Left renal cortex interstitium (tissue), 4 donors: ENCODE measurements at places on chromosomes 16 and 17.

DNA sequence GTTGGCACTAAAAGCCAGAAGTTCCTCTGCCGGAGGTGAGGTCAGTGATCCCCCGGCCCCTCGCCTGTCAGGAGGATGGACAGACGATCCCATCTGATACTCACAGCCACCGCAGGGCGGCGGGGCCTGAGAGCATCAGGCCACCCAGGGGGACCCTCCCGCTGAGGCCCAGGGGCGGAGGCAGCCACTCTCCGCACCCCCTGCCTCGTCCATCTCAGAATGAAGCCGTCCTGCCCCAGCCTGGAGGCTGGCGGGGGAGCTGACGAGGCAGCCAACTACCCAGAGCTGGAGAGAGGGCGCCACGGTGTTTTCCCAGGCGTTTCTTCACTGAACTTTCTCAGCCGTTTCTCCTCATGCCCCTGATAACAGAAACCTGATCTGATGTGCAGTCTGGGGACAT is 22.6 kb downstream of the TPSD1 start:
- no peak for DNase-seq

DNA sequence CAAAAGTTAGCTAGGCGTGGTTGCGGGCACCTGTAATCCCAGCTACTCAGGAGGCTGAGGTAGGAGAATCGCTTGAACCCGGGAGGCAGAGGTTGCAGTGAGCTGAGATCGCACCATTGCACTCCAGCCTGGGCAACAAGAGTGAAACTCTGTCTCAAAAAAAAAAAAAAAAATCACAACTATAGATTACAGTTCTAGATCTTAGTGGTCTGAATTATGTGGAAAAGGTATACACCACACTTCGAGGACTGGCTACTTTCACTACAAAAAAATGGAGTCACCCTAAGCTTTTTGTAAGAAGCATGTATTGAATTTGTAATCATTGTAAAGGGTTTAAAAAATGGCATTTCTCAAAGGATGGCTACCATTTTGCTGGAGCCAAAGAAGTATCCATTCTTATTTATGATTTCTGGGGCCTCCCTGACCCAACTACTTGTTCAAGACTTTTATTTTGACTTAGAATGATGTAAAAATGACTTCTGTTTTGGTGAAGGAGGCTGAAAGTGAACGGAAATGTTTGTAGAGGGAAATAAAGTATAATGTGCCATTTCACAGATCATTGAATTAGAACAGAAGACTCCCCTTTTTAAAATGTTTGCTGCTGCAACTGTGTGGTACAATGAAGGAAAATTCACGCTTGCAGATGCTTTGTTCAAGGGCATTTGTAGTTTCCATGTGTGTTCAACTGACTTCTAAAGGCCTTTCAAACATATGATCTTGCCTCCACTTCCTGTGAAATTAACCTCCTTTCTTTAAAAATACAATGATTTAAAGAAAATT is 37.1 kb upstream of the NOL11 start:
- DNase-seq: no peak

DNA sequence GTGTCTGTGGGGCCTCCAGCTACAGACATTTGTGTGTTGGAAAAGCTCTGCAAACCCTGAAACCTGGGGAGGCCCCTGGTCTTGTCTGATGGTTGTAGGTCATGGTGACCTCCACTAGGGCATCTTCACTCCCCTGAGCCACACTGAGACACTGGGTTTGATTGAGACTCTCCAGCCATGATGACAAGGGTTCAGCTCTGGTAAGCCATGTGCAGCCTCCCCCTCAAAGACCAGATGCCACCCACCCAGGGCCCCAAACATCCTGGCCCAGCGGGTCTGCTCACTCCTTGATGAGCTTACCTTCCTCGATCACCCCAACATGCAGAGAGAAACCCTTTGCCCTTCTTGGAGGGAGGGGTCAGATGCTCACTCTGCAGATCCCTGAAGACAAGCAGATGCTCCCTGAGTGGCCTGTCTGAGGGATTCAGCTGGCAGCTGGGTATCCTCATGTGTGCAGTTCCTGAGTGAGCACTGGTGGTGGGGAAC is 101.6 kb downstream of the METRNL start:
- no peak for DNase-seq

DNA sequence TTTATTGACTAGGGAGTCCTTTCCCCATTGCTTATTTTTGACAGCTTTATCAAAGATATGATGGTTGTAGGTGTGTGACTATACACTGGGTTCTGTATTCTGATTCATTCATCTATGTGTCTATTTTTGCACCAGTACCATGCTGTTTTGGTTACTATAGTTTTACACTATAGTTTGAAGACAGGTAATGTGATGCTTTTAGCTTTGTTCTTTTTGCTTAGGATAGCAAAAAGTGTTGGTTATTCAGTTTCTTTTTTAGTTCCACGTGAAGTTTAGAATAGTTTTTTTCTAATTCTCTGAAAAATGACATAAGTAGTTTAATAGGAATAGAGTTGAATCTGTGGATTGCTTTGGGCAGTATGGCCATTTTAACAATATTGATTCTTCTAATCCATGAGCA is 50.1 kb downstream of the NACA2 start:
- no peak for DNase-seq

DNA sequence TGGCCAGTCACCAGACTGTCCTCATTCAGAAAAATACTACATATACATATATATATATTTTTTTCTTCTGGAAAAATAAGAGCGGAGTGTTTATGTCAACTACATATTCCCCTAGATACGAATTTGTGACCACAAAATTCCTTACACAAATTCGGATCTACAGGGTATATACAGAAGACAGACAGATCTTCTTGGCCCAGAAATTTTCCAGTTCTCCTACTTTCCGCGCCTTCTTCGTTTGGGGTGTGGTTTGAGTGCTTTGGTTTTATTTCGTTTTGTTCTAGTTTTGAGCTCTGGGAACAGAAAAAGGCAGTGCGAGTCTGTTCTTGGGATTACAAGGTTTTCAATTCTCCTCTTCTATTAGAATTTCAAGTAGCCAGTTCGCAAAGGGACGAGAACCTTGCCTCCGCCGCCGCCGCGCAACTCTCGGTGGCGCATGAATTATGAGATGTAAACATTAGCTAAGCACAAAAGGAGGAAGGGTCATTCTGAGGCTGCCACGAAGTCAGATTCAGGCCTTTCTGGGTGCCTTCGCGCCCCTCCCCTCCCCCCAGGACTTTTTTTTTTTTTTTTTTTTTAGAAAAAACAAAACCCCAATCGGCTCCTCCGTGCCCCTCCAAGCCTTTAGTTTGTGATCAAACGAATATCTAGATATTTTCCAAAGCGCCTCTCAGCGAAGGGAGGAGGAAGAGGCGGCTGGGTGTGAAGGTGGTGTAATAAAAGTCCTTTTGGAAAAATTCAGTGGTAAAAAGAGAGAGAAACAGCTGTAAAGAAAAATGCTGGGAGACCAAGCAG is 1.8 kb upstream of the HOXB4 start:
- no peak for DNase-seq

DNA sequence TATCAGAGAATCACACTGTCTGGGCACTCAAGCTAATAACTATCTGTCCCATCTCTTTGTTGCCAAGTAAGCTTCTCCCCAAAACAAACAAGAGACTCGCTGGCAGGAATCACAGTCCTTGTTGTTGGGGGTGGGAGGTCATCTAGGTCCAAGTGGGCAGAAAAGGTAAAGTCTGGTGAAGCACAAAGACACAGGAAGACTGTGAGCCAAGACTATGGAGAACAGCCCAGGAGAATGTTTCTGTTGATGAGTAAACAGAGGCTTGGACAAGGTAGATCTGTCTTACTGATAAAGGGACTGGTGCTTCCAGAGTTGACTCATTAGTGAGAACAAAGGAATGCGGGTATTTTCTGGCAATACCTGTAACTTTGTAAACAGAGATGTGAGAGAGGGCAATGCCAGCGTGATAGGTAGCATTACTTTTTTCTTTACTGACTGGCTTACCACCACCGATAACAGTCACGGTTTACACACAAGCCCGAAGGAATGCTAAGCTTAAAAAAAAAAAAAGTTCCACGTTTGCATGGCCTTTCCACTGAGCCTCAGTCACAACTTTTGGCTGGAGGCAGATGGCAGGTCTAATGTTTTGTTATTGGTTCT is 11.5 kb upstream of the MMD start:
- DNase-seq: no peak

DNA sequence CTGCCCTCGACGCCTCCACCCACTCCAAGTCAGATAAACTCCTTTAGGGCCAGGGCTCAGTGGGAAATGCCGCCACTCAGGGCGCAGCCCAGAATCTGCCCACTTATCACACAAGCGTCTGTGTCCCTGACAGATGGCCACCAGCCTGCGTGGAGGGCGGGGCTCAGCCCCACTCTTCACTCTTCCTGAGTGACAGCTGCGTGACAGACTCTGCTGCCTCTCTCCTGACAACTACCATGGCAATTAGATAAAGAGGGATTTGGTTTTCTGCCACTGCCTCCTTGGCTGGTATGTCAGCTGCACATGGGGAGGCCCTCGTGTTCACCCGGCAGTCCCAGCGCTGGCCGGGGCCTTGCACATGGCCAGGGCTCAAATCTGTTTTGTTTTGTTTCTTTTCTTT is 96.2 kb downstream of the RTN4RL1 start:
- DNase-seq: no peak

DNA sequence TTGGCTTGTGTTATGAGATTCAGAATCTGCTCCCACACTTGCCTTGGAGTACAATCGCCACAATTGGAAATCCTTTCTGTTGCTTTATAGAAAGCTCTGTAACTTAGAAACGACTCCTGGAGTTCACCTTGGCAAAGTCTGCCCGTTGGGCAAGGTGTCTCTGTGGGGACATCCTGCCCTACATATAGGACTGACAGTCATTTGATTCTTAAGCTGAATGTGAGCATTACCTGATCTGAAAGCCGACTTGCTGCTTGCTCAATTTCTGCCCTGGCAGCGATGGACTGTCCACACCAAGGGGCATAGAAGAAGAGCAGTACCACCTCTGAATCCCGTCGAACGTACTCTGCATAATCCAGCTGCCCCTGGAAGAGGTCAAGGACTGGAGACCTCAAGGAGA is 6.9 kb downstream of the TXNDC11 start:
- DNase-seq: no peak

- DNase-seq: no peak
Measured at GRCh38 chr16:30551781-30552180, 6.4 kb downstream of the ZNF764 start.

GRCh38 chr16:49128740-49129139 is 152.9 kb downstream of the CBLN1 start:
- DNase-seq: no peak

DNA sequence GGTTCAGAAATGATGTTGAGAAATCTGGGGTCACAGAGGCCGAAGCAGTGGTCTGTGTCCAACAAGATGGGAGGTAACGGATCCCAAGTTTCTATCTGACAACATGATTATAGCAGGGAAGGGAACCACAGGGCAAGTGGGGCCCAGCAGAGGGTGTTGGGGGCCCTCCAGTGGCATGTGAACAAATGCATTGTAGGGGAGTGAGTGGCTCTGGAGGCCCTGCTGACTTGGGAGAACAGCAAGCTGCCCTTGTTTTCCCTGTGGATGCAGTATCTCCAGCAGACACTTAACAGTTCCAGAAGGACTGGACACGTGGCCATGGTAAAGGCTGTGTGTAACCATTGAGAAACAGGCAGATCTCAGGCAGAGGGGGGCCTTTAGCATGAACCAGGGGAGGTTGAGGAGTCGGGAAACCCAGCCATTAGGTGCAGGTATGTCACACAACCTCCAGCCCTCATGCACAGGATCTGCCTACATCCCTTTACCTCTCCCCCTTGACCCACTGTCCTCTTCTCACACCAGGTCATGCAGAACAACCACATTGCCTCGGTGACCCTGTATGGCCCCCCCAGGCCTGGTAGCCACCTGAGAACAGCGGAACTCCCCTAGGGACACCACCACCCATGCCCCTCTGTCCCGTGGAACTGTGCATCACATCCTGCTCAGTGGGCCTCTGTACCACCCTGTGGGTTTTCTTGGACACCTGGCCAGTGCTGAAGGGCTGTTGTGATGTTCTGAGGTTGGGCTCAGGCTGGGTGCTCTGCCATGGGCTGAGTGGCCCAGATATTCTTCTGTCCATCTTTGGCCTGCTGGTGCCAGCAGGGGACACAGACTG is 4.1 kb downstream of the B3GNT9 start:
- no peak for DNase-seq

GRCh38 chr17:80948976-80949450 is 42.6 kb upstream of the CHMP6 start:
- no peak for DNase-seq

DNA sequence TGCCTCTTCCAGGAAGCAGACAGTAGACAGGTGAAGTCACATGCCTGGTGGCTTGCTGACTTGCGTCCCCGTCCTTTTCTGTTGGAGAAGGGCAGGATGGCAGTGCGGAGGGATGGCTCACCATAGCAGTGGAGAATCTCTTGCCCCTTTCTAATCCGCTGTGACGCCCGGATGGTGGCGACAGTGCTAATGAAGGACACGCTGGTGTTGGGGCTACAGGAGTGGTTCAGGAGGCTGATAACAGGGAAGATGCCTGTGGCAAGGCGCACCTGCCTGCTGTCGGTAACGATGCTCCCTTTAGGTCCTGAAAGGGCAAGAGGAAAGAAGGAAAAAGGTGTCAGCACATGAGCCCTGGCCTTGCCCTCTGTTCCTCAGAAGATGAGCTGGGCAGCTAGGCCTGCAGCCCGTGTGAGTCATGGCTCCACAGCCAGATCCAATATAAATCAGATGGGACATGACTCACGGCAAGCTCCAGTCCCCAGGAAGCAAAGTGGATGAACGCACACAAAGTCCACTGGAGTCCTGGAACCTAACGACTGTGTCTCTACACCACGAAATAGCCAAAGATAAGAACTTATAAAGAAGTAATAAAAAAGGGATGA is 25.5 kb downstream of the SERPINF1 start:
- DNase-seq: no peak

- DNase-seq: no peak
Measured at GRCh38 chr17:65356536-65356935, 204.9 kb downstream of the AXIN2 start.

GRCh38 chr16:58497935-58498334 is 2.0 kb upstream of the NDRG4 start:
- no peak for DNase-seq

GRCh38 chr16:3816326-3816725 is 64.2 kb downstream of the CREBBP start:
- DNase-seq: no peak

DNA sequence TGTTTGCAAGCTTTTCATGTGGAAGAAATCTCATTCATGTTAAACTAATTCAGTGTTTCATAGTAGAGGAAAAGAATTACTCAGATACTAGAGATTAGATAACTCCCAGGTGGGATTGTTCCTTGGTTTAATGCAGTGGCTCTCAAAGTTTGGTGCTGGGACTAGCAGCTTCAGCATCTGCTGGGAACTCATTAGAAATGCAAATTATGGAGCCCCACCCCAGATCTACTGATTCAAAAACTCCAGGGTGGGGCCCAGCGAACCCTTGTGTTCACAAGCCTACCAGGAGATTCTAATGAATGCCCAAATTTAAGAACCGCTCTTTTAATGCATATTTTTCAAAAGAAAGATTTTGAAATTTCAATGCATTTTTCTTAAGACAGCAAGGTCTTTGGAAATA is 253.4 kb upstream of the CNTNAP4 start:
- DNase-seq: no peak

DNA sequence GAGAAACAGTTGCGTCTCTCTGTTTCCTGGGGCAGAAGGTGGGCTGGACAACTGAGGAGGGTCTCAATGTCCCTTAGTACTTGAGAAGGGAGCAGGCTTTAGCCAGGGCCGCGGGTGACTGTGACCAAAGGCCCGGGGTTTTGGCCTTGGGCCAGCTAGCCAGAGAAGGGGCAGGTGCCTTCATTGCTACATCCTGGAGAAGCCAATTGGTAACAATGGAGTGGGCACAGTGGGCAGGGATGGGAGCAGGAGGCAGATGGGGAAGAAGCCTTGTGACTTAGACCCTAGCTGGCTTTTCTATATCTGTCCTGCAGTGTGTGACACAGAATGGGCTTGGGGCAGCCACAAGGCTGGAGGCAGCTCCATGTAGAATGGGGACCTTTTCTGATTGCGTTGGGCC is 46.0 kb downstream of the CLEC16A start:
- no peak for DNase-seq
